Muscle of leg (tissue), 16 donors: ENCODE measurements at places on chromosomes 7 and 10. TPM values are rescaled to one million over a fixed set of nuclear protein-coding genes. Genes with fewer than 3 reads are reported as not detected.

SFTPA1 gene
- polyA plus RNA-seq = not detected

BLNK gene
- 1.6 TPM for polyA plus RNA-seq

TRIM74 gene
- polyA plus RNA-seq = 0.99 TPM

ATP6V1F gene
- polyA plus RNA-seq = 110 TPM

ZNF282 gene
- polyA plus RNA-seq = 18.0 TPM

SLC39A12 gene
- polyA plus RNA-seq = not detected

AGR2 gene
- 6.2 TPM for polyA plus RNA-seq
